ENCODE measurements at places on chromosomes 1 and 21.

DNA sequence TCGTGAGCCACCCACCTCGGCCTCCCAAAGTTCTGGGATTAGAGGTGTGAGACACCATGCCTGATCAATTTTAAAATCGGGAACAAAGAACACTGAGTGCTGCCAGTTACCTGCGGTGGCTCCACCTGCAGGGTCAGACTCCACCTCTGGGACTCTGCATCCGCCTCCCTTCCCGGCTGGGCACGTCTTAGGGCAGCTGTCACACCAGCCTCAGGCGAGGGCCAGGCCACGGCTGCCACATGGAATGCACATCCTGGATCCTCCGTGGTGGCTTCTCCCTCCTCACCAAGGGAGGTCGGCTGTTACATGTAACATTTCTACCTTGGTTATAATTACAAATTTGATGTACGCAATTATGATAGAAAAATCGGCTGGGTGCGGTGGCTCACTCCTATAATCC, 5.9 kb upstream of the MXRA8 start:
- DNase-seq: no peak

- no peak for DNase-seq
Measured at GRCh38 chr1:234481771-234482170, 2.8 kb upstream of the TARBP1 start.

DNA sequence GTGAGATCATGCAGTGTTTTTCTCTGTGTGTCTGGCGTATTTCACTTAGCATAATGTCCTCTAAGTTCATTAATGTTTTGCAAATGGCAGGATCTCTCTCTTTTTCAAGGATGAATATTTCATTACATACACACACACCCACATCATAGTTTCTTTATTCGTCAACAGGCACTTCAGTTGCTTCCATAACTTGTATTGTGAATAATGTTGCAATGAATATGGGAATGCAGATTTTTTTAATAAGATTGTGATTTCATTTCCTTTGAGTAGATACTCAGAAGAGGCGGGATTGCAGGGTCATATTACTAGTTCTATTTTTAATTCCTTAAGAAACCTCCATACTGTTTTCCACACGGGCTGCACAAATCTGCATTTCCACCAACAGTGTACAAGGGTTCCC, 134.0 kb downstream of the CLEC20A start:
- DNase-seq: no peak

GRCh38 chr1:214579183-214579582, 23.8 kb upstream of the CENPF start:
- DNase-seq: no peak

- DNase-seq: no peak
Measured at GRCh38 chr1:234243521-234244260, 129.6 kb upstream of the COA6 start.

DNA sequence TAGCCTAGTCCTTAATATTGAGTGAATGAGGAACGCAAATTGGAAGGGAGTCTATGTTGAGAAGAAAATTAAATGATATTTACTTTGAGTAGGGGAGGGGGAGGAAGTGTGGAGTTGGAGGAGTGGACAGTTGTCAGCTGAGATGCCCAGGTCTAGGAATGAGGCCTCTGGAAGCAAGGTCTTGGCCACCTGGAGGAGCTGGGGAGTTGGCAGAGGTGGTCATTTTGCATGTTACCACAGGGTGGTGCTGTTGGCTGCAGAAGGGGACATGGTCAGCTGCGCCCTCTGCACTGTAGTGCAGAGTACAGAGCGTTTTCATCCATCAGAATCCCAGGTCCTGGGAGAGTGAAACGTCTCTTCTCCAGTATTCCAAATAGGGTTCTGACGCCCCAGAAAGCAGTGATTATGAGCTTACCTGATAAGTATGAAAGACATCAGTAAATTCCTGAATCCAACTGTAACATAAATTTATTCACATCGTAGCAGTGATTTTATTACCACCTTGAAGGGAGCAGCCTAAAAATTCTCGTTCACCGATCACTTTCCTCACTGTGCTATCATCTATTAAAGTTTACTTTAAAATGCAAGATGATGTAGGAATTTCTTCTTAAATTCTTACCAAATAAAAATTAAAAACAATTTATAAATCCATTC, 13.8 kb downstream of the PARK7 start:
- peak; percentile 61 for DNase-seq

- no peak for DNase-seq
Measured at GRCh38 chr1:206589206-206589605, 23.1 kb downstream of the EIF2D start.

DNA sequence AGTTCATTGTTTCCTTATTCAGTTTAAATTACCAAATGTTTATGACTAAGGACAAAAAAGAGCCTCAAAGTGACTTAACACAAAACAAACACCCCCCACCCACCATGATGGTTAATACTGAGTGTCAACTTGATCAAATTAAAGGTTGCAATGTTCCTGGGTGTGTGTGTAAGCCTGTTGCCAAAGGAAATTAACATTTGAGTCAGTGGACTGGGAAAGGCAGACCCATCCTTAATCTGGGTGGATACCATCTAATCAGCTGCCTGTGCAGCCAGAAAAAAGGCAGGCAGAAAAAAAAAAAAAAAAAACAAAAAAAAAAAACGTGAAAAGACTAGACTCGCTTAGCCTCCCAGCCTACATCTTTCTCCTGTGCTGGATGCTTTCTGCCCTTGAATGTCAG, 543.4 kb downstream of the NEGR1 start:
- DNase-seq: no peak

DNA sequence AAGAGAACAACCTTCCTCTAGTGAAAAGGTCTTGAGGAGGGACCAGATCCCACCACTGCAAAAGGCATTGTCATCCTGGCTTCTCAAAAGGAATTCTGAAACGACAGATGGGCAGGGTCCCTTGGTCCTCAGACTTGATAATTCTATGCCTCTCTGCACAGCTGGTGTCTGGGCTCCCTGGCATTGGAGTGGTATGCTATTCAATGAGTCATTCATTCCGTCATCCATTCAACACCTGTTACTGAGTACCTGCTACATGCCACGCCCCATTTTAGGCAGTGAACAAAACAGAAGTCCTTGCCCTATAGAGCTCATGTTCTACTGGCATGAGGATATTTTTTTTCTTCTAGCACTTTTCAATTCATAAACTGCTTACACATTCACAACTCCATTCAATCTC, 45.8 kb upstream of the HMGB4 start:
- DNase-seq: no peak

GRCh38 chr1:197994907-197995407, 77.8 kb downstream of the LHX9 start:
- DNase-seq: no peak

DNA sequence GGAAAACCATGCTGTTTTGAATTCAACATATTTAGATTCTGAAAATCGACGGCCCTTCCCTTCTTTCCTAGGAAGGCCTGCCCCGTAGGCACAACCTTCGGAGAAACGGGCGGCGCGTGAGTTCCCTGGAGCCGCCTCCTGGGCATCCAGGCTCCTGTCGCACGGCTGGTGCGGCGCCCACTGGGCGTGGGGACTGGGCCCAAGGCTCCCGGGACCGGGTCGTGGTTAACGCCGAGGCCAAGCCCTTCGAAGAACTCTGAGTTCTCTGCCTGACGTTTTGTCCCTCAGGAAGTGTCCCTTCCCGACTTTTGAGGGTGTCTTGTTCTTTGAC, 19.2 kb upstream of the TBX15 start:
- DNase-seq: peak; percentile 35

- no peak for DNase-seq
Measured at GRCh38 chr21:38534591-38534990, 36.3 kb upstream of the ERG start.

DNA sequence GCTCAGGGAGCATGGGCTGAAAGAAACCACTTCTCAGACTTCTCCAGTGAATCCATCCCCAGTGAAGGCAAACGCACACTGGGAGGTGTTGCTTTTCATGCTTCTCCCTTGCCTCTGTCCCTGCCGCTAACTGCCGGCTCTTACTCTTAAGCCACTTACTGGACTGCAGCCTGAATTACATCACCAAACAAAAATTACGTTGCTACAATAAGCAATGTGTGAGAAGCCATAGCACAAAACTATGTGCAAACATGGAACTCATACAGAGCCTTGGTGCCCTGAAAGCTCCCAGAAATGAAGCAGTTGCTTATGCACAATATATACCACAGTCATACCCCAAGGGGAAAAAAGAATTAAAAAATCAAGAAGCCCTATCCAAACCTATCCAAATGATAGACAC, 375.2 kb downstream of the KCNH1 start:
- DNase-seq: no peak

All from GM20000 (cell line).